ENCODE measurements at places on chromosomes 1 and 21. TPM values are rescaled to one million over a fixed set of nuclear protein-coding genes. Genes with fewer than 3 reads are reported as not detected.

The BATF3 gene
- 37.7 TPM for total RNA-seq

The KIF21B gene
- 2.6 TPM for total RNA-seq

The TIE1 gene
- not detected for total RNA-seq

The OR2T4 gene
- total RNA-seq, result not detected

The AUNIP gene
- total RNA-seq, result 6.7 TPM

The MRPS21 gene
- total RNA-seq, result 87.8 TPM

The HSD3B2 gene
- total RNA-seq, result not detected

The ZNF648 gene
- total RNA-seq, result not detected

The CHI3L1 gene
- not detected for total RNA-seq

The F11R gene
- total RNA-seq, result 65.9 TPM

Measured in A549 treated with GW870086 at 1 μM for 4 hours (cell line).